ENCODE measurements at places on chromosomes 16 and 17.

GRCh38 chr16:80996688-80997138, 10.0 kb downstream of the CMC2 start:
- peak; percentile 30 for DNase-seq

DNA sequence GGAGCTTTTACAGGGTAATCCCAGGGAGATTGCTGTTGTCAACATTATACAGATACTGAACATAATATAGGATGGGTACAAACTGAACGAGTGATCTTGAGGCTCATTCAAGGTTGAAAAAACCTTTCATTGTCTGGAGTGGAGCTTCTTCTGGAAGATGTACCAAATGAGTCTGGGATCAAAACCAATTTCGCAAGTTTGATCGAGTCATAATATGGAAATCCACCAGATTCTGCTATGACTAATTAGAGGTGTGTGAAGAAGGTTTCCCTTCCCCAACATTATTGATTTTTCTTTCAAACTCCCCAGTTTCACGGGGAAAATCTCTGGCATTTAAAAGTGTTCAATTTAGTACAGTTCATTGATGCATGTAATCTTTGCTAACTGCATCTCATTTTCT, 324.1 kb downstream of the ZFHX3 start:
- peak; percentile 54 for DNase-seq

GRCh38 chr17:76772842-76773525, 35.1 kb downstream of the MFSD11 start:
- DNase-seq = peak; percentile 93

DNA sequence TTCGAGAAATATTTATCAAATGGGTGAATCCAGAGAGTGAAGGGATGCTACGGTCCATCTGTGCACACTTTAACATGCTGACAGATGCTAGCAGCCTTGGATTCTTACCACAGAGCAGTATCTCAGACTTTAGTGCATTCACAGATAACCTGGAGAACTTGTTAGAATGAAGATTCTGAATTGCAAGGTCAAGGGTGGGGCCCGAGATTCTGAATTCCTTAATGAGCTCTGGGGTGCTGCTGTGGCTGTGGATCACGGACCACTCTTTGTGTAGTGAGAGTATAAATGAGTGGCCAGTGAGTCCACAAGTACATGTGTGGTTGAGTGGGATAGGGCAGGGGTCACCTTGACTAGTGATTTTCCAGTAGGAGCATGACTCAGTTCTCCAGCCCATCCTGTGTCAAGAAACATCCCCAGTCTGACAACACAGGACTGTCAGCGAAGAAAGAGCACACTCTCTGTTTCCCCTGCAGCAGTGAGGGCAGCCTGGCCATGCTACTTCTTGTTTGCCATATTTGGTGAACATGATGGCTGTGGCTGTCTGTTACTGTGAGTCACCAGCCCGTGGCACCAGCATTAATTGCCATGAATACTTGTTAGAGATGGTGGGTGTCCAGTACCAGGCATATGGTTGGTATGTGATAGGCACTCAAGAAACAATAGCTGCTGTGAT, 13.0 kb upstream of the SALL1 start:
- peak; percentile 81 for DNase-seq

DNA sequence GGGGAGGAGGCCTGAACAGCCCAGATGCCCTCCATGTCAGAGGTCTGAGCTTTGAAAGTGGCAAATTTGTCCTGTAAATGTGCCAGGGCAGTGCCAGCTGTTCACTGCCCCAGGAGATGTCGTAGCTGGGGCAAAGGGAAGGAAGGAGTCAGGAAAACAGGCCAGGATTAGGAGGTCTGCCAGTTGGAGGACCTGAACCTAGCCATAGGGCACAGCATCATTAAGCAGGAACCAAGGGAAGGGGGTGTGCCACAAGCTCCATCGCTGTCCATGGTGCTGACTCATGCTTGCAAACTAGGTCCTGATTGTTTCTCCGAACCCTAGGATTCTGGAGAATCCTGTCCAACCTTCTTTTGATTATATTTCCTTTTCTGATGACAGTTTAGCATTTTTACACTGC, 124.2 kb downstream of the TMEM132E start:
- peak; percentile 17 for DNase-seq

DNA sequence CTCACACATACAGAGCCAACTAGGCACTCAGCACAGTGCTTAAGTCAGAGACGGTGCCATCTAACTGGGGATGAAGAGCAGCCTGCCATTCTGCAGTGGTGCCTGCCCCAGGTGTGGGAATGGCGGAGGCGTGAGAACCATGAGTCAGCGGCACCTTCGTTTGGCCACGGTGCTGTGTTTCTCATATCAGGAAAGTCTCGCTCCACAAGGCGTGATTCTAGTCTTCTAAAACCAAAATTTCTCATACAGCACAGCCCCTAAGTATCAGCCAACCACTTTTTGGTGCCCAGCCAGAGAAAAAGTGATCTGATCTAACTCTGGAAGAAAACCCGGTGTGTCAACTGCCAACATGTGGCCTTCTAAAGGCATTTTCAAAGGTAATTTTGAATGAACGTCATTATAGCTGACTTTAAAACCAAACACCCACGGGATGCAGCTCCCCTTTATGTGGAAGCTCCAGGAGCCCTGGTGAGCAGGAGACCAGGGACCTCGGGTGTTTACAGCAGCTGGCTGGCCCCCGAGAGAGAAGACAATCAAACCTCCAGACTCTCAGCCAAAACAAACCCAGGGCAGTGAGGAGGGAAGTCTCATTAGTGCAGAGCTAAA, 54.6 kb downstream of the ABCC12 start:
- no peak for DNase-seq

DNA sequence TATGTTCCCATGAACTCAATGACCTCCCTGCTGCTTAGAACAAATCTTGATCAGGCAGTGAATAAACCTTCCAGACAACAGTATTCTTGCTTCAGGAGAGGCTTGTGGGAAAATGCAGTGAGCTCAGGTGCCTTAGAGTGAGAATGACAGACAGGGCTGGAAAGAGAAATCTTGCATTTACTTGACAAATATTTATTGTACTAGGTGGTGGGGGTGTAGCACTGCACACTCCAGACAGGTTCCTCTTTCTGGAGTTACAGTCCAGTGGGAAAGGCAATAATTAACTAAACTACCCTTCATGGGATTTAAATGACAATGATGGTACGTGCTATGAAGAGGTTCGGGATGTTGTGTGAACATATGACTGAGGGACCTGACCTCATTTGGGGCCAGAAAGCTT, 182.9 kb downstream of the SHISA9 start:
- no peak for DNase-seq

- DNase-seq = no peak
Measured at GRCh38 chr16:23788685-23789084, 33.9 kb downstream of the CHP2 start.

- DNase-seq = no peak
Measured at GRCh38 chr17:50697062-50697461, 10.7 kb downstream of the ANKRD40 start.

- DNase-seq = no peak
Measured at GRCh38 chr17:12982224-12982623, 35.6 kb downstream of the ELAC2 start.

Data from fibroblast of skin of right quadriceps (primary cell).